ENCODE measurements at places on chromosomes 6 and 20.

DNA sequence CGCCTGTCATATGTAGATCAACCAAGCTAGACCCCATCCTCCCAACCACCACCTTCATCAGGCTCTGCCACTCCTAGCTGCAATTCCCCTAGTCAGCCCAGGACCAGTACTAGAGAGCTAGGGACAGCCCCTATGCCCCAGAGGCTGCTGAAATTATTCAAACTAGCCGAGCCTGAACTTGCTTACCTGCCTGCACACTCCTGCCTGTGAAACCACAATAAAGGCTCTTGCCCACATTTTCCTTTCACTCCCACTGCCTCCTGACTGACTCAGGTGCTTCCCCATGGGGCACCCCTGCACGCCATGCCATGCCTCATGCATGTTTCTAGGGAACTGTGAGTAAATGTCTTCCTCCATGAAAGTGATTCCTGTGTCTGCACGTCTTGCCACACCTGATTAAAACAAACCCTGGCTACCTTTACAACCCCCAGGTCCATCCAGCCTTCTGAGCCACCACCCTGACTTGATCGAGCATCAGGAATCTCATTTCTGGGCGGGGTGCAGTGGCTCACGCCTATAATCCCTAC, 66.5 kb upstream of the IER3 start:
- peaks cover 13% of the 10 kb centered on the region for H3K4me1 ChIP-seq
- H3K4me3 ChIP-seq, result no peak overlapping the region
- DNase-seq, result no peak
- H3K36me3 ChIP-seq, result no peaks in the 10 kb centered on the region
- H3K27ac ChIP-seq, result no peak overlapping the region

GRCh38 chr6:51792273-51793030, 295.0 kb downstream of the PKHD1 start:
- no peak for DNase-seq
- no peak overlapping the region for H3K27ac ChIP-seq
- no peaks in the 10 kb centered on the region for H3K4me1 ChIP-seq
- no peaks in the 10 kb centered on the region for H3K36me3 ChIP-seq

- no peaks in the 10 kb centered on the region for H3K36me3 ChIP-seq
- no peak overlapping the region for H3K4me3 ChIP-seq
- no peak for DNase-seq
- no peak overlapping the region for H3K27ac ChIP-seq
Measured at GRCh38 chr6:125678601-125679000, 70.8 kb upstream of the HEY2 start.

DNA sequence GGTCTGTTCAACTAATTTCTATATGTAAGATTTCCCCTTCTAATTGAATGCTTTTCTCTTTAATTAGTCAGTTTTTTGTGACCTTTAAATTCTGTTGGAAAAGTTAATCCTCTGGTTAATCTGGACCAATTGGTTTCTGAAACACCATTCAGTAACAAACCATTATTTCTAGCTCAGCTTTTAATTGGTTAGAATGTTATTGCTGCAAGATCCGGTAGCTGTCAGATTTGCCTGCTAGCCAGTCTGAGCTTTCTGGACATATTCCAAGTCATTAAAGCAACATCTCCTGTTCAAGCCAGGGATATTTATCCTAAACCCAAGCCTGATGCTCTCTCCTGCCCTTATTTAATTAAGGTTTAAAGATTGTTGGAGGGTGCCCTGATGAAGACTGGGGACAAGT, 55.1 kb upstream of the FBXL4 start:
- no peak for DNase-seq
- H3K27me3 ChIP-seq, result no peaks in the 10 kb centered on the region
- no peaks in the 10 kb centered on the region for H3K36me3 ChIP-seq
- H3K4me1 ChIP-seq, result no peaks in the 10 kb centered on the region

GRCh38 chr20:5657190-5657875, 92.9 kb upstream of the SHLD1 start:
- H3K36me3 ChIP-seq, result no peaks in the 10 kb centered on the region
- no peaks in the 10 kb centered on the region for H3K4me1 ChIP-seq
- no peak overlapping the region for H3K27ac ChIP-seq
- peak; percentile 99 for DNase-seq

DNA sequence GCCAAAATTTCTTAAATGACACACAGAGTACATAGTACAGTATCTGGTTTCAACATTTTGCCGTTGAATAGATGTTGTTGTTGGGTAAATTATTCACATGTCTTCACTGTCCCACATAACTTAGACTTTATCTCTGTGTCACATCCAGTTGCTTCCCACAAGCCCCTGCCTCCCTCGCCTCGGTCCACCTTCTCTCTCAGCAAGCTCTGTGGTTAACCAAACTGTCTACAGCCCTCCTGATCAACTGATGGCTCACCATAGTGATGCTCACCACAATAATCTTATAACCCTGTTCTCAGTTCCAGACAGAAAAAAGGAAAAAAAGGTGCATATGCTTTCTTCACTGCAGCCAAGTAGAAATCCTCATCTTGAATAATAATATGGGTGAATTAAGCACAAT, 23.0 kb downstream of the IL17F start:
- H3K4me1 ChIP-seq, result no peaks in the 10 kb centered on the region
- peaks cover 19% of the 10 kb centered on the region for H3K27me3 ChIP-seq
- H3K4me3 ChIP-seq, result no peak overlapping the region
- DNase-seq, result no peak
- no peak overlapping the region for H3K27ac ChIP-seq

DNA sequence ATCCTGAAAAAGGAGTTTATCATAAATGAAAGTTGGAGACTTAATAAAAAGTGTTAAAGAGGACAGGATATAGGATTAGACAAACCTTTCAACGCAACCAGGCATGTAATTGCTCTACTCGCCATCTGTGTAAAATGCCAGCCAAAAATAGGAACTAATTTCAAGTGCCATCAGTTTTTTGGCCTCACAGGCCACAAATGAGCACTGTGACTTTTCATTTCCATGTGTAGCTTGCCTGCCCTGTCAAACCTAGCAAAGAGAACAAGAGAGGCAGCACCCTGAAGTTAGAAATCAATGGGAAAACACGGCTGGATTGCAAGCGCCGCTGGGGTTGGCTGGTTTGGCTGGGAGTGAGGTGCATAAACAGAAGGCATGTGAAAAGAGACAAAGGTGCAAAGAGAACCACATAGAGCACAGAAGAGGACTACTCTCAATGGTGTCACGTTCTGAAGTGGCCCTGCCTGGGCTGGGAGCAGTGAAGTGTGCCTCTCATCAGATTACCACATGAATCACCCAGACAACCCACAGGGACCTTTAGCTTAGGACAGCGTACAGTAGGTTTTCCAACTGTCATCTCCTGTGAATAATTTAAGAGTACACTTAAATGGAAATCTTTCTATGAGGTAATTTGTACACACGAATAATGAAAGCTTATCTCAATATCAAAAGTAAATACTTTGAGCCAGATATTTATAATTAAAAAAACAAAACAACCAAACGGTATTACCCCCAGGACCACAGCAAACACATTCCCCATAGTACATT, 78.0 kb upstream of the NHSL1 start:
- peak; percentile 45 for DNase-seq
- no peak overlapping the region for H3K4me3 ChIP-seq
- no peak overlapping the region for H3K27ac ChIP-seq
- no peaks in the 10 kb centered on the region for H3K27me3 ChIP-seq
- H3K4me1 ChIP-seq, result peaks cover 2% of the 10 kb centered on the region

GRCh38 chr6:167113935-167114910, 8.7 kb upstream of the CCR6 start:
- H3K4me3 ChIP-seq, result no peak overlapping the region
- H3K27ac ChIP-seq, result no peak overlapping the region
- no peaks in the 10 kb centered on the region for H3K36me3 ChIP-seq
- no peaks in the 10 kb centered on the region for H3K4me1 ChIP-seq
- H3K27me3 ChIP-seq, result peaks cover 4% of the 10 kb centered on the region
- no peak for DNase-seq

- H3K4me1 ChIP-seq, result peaks cover 11% of the 10 kb centered on the region
- H3K4me3 ChIP-seq, result no peak overlapping the region
- H3K27ac ChIP-seq, result no peak overlapping the region
- DNase-seq, result no peak
Measured at GRCh38 chr6:137928286-137928685, 61.2 kb downstream of the TNFAIP3 start.

- DNase-seq, result peak; percentile 20
- H3K4me3 ChIP-seq, result no peak overlapping the region
- no peaks in the 10 kb centered on the region for H3K27me3 ChIP-seq
- no peaks in the 10 kb centered on the region for H3K4me1 ChIP-seq
- H3K27ac ChIP-seq, result no peak overlapping the region
Measured at GRCh38 chr6:111971181-111971841, 82.6 kb upstream of the CCN6 start.

DNA sequence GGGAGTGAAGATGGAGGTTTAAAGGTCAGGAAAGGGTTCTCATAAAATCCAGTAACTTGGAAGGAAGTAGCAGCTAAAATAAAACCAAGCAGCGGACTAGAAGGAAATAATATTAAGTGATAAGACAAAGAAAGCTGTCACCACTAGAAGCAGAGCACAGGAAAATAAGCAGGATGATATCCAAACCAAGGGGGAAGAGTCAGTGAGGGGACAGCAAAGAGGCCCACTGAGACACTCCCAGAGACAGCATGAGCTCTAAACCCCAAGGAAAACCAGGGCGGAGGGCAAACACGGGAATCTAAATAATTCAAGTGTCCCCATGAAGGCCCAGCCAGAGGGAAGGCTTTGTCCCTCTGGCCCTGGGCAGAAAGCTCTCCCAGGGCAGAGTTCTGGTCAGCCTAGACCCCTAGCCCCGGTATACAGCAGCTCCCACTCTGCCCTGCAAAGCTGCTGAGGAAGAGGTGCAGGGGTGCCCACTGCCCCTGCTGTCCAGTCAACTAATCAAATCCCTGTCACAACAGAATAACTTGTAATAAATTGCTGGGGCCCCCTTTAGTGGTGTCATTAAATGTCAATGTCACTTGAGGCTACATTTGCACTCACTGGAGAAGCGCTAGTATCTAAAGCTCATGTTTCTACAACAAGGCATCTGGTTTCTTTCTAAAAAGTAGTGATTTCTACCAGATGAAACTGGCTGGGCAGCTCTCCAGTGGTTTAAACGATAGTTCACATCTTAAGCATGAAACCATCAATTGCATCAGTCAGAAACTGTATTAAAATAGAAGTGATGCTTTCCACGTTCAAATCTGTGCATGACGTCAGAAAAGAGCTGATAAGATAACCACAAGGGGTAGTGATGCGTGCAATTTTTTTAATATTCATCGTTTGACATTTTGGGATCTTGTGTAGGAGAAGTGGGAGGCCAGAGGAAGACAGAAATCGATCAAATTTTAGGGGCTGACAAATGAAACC, 13.6 kb downstream of the PDE10A start:
- DNase-seq, result peak; percentile 60
- H3K36me3 ChIP-seq, result no peaks in the 10 kb centered on the region
- H3K27ac ChIP-seq, result no peak overlapping the region
- peaks cover 10% of the 10 kb centered on the region for H3K4me1 ChIP-seq
- H3K27me3 ChIP-seq, result no peaks in the 10 kb centered on the region
- no peak overlapping the region for H3K4me3 ChIP-seq

- no peaks in the 10 kb centered on the region for H3K36me3 ChIP-seq
- no peaks in the 10 kb centered on the region for H3K27me3 ChIP-seq
- peak overlapping the region; percentile 48 for H3K27ac ChIP-seq
- peaks cover 2% of the 10 kb centered on the region for H3K4me1 ChIP-seq
- H3K4me3 ChIP-seq, result no peak overlapping the region
Measured at GRCh38 chr6:144897441-144897921, 612.3 kb downstream of the UTRN start.

DNA sequence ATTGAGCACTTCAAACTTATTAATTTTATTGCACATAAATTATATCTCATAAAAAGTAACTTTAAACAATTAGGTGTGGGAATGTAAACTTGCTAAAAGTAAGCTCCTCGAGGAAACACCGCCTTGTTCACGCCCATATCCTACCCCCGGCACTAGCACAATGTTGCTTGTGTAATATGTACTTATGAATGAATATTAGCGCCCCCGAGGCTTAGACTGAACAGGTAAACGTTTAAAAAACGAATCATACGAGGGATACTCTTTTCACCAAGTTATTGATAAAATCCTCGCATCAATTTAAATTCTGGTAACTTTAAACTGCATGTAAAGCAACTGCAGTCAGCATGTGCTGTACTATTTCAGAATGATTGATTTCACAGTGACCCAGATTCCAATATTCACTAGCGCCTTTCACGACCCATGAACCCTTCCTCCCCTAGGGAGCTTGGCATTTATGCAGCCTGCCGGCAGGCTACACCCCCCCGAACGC, 637 bp downstream of the TFB1M start:
- no peak overlapping the region for H3K27ac ChIP-seq
- H3K27me3 ChIP-seq, result no peaks in the 10 kb centered on the region
- H3K4me3 ChIP-seq, result peak overlapping the region; percentile 93
- H3K36me3 ChIP-seq, result no peaks in the 10 kb centered on the region
- no peaks in the 10 kb centered on the region for H3K4me1 ChIP-seq

DNA sequence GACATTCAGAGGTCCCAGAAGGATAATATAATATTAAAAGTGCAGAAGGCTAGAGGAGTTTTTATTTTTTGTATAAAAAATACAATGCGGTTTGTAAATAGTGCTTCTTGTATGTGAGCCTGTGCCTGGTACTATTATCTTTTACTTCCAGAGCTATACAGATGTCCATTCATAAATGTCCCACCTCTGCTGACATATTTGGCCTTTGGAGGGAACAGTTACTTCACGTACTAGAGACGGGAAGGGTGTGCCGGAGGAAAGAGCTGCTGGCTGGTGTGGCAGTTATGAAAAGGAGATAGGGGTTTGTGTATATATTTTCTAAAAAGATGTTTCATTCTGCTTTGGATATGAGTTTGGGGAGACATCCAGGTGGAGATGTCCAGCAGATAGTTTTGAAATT, 8.8 kb downstream of the CD109 start:
- no peak overlapping the region for H3K4me3 ChIP-seq
- H3K27ac ChIP-seq, result peak overlapping the region; percentile 87
- no peak for DNase-seq
- peaks cover 43% of the 10 kb centered on the region for H3K36me3 ChIP-seq

- no peak overlapping the region for H3K4me3 ChIP-seq
- H3K36me3 ChIP-seq, result no peaks in the 10 kb centered on the region
- no peak overlapping the region for H3K27ac ChIP-seq
- H3K4me1 ChIP-seq, result no peaks in the 10 kb centered on the region
- no peaks in the 10 kb centered on the region for H3K27me3 ChIP-seq
Measured at GRCh38 chr6:140434761-140435160, 1060.3 kb upstream of the CITED2 start.

GRCh38 chr6:15499591-15499990, 163.2 kb downstream of the DTNBP1 start:
- peaks cover 63% of the 10 kb centered on the region for H3K36me3 ChIP-seq
- peaks cover 26% of the 10 kb centered on the region for H3K4me1 ChIP-seq
- DNase-seq, result no peak
- H3K4me3 ChIP-seq, result no peak overlapping the region
